ENCODE measurements at places on chromosomes 3 and 15.

GRCh38 chr3:141305436-141305835 lies 62.9 kb upstream of the ZBTB38 start:
- DNase-seq: no peak

GRCh38 chr3:49769286-49769915 lies 16.9 kb downstream of the IP6K1 start:
- no peak for DNase-seq

DNA sequence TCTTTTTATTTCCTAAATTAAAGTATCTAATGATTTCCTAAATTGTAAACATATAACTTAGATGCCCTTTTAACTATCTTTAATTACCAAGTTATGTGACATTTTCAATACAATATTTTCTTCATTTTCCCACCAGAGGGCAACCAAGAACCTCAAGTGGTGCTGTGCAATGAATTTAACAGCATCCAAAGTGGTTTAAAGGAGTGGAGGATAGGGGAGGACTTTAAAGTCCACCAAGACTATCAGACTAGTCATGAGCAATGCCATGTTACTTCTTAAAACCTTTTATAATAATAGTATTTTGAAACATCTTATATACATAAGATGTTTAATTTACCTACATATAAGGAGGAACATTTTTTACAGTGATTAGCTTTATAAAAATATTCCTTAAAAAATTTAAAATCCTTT lies 74.4 kb downstream of the DLG1 start:
- peak; percentile 51 for DNase-seq

- no peak for DNase-seq
Observed at GRCh38 chr15:83698294-83698693, 44.4 kb downstream of the ADAMTSL3 start.

- DNase-seq: no peak
Observed at GRCh38 chr15:74406992-74407705, 26.6 kb downstream of the SEMA7A start.

GRCh38 chr3:152232679-152233078 lies 36.0 kb upstream of the MBNL1 start:
- DNase-seq: no peak

- DNase-seq: no peak
Observed at GRCh38 chr15:60535265-60535664, 56.3 kb upstream of the ICE2 start.

- no peak for DNase-seq
Observed at GRCh38 chr3:157786618-157787017, 283.4 kb upstream of the VEPH1 start.

DNA sequence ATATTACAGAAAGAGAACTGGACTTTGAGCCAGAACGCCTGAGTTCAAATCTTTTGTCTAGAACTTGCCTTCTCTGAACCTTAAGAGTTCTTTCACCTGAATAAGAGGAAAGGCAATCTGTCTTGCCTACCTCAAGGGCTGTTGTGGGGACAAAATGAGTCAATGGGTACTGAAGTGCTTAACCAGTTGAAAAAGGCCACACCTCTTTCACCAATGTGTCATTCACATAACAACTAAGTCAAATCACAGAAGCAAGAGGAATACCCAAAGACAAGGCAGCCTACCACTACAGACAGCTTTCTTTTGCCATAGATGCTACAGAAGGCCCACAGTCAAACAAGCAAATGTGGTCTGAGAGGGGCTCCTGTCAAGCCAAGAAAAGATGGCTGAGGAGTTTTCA lies 39.7 kb downstream of the NBEAL2 start:
- no peak for DNase-seq

DNA sequence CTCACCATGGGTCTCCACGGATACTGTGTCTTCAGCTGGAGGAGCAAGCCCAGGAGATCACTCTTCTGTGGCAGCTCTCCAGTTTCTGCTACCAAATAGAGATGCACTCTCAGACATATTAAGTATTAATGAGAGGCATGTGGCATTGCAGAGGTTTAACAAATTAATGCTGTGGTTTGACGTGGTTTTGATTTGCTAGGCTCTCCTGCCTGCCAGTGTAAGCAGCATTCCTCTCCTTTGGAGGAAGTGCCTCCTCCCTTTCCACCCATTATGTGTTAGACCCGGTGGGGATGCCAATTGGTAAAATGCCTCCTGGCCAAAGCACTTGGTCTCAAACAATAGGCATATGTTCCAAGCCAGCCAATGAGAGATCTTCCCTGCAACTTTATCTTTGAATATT lies 124.8 kb downstream of the MYLK start:
- DNase-seq: no peak

DNA sequence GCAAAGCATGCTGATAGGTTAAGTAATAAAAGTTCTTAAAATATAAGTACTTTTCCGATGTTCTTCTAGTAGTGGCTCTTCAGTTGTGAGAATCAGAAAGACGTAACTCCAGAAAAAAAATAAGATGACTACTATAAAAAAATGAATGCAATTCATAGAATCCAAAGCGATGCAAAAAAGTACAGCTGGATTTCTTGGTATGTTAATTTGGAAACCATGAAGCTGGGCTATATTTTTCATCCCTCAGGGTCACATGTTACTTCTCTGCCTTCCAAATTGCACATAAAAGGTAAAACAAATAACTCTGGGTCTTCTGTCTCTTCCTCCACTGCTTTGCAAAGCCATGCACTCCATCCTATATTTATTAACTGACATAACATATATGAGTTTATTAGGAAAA lies 843.9 kb upstream of the DPPA4 start:
- no peak for DNase-seq
